Temporal lobe (tissue), 4 donors: ENCODE measurements at places on chromosomes 3 and 15. TPM values are rescaled to one million over a fixed set of nuclear protein-coding genes. Genes with fewer than 3 reads are reported as not detected.

Gene CHRNB4
- total RNA-seq = 0.98 TPM

Gene SCN5A
- total RNA-seq = 1.5 TPM

Gene MYO1E
- total RNA-seq = 13.8 TPM

Gene STAC
- 3.9 TPM for total RNA-seq

Gene GPR62
- 0.25 TPM for total RNA-seq

Gene GHSR
- not detected for total RNA-seq

Gene SCN11A
- total RNA-seq = 0.25 TPM

Gene MKRN3
- 13.5 TPM for total RNA-seq

Gene GPR15
- not detected for total RNA-seq

Gene GOLGA8G
- total RNA-seq = not detected

Gene LSM3
- 12.0 TPM for total RNA-seq

Gene UPK1B
- total RNA-seq = under 0.01 TPM
